ENCODE measurements at places on chromosomes 4 and X.
A peak's percentile ranks its signal among the peaks of the same experiment; 100 is the strongest.

- DNase-seq, result no peak
Observed at GRCh38 chr4:124903995-124904722, 191.6 kb upstream of the ANKRD50 start.

DNA sequence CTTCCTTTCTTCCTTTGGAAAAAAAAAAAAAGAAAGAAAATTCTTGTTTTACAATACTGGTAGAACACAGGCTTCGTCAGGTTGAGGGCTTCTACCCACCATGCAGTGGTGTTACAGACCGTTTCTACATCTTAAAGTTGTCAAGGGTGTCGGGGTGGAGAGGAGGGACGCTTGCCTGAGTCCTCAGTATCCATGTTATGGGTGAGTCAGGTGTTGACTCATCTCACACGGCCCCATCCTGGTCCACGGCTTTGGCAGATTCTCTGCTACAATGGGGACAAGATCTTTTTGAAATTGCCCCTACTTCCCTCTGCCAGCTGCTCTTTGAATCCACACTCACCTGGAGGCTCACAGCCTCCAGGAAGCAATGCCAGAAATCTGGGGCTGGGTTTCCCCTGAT lies 310.3 kb upstream of the ZFP42 start:
- DNase-seq, result no peak

DNA sequence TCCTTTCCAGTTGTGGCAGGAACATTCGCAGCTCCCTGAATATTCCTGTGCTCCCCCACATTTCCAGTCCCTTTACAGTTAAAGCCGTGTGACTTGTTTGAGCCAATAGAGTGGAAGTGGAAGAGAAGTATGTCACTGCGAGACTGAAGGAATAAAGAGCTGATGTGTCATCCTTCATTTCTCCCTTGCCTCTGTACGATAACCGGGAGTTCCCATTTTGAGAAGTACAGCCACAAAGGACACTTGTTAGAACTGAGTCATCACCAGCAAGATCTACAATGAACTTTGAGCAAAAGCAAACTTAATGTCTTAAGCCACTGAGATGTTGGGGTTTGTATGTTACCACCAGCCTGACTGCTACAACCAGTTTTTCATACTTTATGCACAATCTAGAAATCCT lies 92.3 kb downstream of the SPRY1 start:
- DNase-seq, result no peak

DNA sequence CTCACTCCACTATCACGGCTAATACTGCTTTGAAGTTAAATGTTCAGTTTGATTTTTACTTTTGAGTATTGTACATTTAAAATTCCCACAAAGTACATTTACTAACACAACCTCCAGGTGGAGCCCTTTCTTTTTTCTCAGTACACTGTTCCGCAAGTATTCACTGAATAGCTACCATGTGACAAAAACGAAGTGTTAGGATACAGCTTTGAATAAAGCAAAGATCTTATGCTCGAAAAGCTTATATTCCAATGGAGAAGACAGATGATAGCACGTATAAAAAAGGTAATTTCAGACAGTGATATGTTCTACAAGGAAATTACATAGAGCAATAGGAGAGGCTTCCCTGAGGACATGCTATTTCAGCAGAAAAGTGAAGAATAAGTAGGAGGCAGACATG lies 60.7 kb upstream of the ABCG2 start:
- no peak for DNase-seq

DNA sequence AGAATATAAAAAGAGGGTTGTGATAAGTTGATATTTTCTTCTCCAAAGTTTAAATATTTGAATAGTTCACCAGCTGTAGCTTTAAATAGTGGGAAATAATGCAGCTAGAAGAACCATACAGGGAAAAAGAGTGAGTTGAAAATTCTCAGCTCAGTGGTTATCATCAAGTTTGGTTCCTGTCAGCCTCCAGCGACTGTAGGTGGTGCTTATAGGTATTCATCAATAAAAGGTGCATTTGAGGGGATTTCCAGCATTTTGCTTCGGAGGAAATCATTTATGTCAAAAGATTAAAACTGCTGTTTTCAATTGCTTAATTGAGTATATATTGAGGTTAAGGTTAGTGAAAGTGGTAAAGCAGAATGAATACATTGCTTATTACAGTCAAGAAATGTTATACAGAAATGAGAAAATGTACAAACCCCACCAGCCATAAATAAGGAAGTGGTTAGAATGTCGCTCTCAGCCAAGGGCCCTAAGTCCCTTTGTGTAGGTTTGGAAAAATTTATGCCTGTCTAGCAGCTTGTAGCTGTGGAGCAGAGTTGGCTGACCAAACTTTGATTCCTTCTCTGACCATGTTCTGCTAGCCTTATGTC lies 532.9 kb upstream of the FTHL17 start:
- no peak for DNase-seq

DNA sequence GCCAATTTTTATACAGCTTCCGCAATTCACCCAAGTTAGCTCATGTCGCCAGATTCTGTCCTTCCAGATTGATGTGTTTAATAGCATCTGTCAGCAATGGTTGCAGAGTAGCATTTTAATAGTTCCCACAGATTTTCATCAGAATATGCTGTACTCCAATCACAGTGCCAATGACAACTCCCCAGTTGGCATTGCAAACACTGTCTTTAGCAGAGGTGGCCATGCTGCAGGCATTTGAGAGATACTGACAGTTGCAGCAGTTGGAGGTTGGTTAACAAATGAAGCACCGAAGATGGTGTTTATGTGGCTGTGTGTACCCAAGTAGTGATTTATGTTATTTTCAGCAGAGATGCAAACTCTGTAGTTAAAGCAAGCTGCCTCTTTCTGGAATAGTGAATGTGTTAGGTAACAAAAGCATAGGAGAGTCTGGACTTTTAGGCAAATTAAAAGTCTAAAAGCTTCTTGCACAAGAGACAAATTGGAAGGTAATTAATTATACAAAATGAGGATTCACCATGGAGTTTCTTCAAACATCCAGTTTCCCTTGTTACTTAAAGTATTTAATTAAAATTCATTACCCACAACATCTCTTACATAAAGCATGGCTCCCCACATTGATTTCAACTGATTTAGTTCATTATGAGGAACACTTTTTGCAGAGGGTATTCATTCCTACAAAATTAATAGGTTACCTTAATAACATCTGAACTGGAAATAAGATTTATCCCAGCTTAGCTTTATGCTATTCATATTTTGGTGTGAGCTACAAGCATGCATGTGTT lies 65.2 kb downstream of the PARM1 start:
- DNase-seq, result no peak

- DNase-seq, result no peak
Observed at GRCh38 chrX:148823986-148824385, 323.6 kb downstream of the AFF2 start.

DNA sequence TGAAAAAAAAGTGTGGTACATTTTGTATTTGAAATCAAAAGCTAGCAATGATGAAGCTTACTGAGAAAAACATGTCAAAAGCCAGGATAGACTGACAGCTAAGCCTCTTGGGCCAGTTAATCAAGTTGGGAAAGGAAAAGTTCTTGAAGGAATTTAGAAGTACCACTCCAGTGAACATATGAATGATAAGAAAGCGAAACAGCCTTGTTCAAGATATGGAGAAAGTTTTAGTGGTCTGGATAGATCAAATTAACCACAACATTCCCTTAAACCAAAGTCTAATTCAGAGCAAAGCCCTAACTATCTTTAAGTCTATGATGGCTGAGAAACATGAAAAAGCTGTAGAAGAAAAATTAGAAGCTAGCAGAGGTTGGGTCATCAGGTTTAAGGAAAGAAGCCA lies 268.3 kb downstream of the PDHA2 start:
- no peak for DNase-seq

DNA sequence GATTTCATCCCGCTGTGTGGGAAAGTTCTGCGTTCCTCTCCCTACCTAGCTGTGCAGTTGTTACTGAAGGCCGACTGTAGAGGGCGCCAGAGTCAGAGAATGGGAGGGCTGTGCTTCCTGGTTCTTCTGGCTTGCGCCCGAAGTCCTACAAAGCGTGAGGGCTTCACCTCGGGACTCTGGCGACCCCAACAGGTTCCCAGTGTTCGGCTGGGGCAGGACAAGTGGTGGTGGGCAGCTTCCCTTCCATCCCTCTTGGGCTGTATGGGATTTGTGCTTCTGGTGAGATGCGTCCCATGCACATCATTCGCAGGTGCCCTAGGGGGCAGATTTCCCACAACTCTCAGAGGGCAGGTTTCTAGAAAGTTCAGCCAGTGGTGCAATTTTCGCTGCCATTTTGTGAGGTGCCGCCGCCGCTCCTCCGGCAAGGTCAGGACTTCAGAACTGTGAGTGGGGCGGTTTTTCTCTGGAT lies 27.3 kb downstream of the CT45A1 start:
- DNase-seq, result no peak

DNA sequence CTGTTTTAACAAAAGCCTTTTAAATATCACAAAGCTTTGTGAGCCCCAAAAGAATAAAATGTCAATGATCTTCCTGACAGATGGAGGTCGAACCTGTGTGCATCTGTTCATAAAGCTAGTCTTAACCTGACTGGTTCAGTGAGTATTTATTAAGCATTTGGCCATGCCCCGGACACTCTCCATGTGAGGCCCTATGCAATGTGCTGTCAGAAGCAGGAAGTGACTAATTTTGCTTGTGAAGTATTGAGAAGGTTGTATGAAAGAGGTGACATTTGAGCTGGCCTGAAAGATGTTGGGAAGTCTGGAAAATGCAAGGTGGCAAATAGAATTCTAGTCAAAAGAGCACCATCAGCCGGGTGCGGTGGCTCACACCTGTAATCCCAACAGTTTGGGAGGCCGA lies 171.4 kb downstream of the MSL3 start:
- DNase-seq, result no peak

DNA sequence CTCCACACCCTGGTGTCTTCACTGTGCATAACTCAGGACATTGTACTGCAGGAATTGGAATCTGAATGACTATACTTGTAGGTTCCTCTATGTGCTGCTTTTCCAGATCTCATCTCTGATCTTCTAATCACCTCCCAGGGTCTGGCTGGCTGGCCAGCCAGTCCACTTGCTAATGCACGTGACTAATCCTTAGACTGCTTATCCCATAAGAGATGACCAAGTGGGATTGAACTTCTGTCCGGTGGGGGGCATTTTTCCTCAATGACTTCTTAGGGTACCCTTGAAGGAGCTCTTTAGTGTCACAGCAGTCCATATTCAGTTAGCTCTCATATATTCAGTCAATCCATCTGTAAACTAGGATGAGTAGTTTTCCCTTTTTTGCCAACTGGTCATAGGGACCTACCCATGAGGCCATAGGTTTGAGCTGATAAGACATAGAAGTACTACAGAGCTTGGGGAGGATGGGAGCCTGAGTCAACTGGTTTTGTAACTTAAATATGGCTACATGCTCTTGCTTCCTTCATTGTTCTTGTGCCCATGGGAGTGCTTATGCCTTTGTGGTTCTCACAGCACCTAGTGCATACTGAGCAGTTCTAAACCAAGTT lies 71.9 kb upstream of the WDR1 start:
- no peak for DNase-seq

DNA sequence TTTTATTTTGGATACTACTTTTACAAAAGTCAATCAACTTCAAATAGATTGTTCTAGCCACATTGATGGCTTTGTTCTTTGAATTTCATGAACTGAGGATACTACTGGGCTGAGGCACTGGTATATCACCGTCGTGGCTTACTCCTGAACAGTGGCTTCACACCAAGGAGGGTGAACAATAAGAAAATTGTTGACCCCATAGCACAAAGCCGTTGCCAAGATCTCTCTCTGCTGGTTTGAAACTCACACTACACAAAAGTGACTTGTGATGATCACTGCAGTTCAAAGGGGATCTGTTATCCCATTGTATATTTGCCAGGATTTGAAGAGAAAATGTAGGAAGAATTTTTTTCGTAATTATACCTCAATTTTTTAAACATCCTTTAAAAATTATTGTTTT lies 119.6 kb downstream of the PDLIM5 start:
- no peak for DNase-seq

- peak; percentile 34 for DNase-seq
Observed at GRCh38 chrX:130110379-130111219, at the start of gene ELF4. Gene ELF4 (minus strand): TSS chrX:130110497. CDS start chrX:130081330, 29,167 bp downstream.

GRCh38 chr4:88277711-88278225 lies 6.6 kb downstream of the PPM1K start:
- DNase-seq, result no peak

- no peak for DNase-seq
Observed at GRCh38 chr4:27515140-27515539, 654.5 kb downstream of the STIM2 start.

GRCh38 chr4:150033081-150033480 lies 45.2 kb upstream of the DCLK2 start:
- DNase-seq, result no peak

- no peak for DNase-seq
Observed at GRCh38 chrX:149515954-149516602, 11.0 kb upstream of the IDS start.

GRCh38 chr4:119587796-119588195 lies 40.8 kb downstream of the PDE5A start:
- no peak for DNase-seq

- DNase-seq, result no peak
Observed at GRCh38 chr4:73127839-73128453, 58.4 kb upstream of the COX18 start.

- no peak for DNase-seq
Observed at GRCh38 chrX:21374994-21375707, 933 bp downstream of the CNKSR2 start.

DNA sequence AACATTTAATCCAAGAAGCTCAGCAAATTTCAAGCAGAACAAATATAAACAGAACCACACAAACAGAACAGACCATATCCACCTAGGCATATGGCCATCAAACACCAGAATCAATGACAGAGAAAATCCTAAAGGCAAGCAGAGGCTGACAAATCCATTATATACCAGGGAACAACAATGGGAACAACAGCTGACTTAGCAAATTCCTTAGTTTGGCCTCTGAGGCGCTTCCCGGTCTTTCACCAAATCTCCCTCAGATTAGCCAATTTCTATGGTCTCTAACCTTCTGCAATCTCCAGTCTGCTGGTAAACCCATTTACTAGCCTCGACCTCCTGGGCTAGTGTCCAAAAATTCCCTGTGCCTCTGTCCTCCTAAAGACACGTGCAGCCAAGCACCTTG lies 59.2 kb downstream of the GPR143 start:
- no peak for DNase-seq

DNA sequence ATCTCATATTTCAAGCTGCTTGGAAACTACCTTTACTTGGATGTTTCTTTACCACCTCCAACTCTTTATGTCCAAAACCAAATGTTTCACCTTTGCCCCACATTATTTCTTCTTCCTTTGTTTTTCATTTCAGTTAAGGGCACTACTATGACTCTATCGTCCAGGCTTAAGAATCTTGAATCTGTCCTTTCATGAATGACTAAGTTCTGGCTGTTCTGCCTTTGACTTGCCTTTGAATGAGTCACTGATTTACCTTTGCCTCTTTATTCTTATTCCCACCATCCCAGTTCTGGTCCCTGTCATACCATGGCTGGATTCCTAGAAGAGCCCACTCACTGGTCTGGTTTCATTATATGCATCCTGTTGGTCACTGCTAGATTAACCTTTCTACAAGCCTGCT lies 30.6 kb upstream of the PLAC1 start:
- no peak for DNase-seq

- DNase-seq, result no peak
Observed at GRCh38 chrX:3371163-3371562, 24.7 kb upstream of the MXRA5 start.

DNA sequence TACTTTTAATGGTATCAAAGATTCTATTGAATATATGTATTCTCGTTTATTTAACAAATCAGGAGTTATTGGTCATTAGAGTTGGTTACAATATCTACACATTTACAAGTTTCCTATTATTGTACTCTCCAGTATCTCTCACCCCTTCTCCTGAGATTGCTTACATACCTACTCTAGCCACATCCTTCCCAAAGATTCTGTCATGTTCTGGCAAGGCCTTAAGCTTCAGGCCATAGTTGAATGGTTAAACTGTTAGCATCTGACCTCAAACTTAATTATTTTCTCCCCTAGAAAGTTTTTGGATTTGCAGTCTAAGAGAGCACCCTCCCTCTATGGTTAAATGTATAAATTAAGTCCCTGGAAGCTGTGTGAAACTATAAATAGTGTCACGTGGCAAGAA lies 784.2 kb downstream of the GLUD2 start:
- DNase-seq, result no peak

All from stimulated activated CD8-positive, alpha-beta memory T cell treated with anti-CD3 and anti-CD28 coated beads, Interleukin-7, amount 100 ng/mL, for 1 hour (primary cell).